Progenitor cell of endocrine pancreas (in vitro differentiated cells): ENCODE measurements at places on chromosomes 11 and 22.
A peak's percentile ranks its signal among the peaks of the same experiment; 100 is the strongest.

GRCh38 chr11:30351061-30351460 is 28.2 kb downstream of the ARL14EP start:
- peaks cover 3% of the 10 kb centered on the region for H3K4me1 ChIP-seq
- DNase-seq = no peak
- H3K4me3 ChIP-seq = no peak overlapping the region
- H3K27me3 ChIP-seq = peaks cover 3% of the 10 kb centered on the region
- peaks cover 1% of the 10 kb centered on the region for H3K36me3 ChIP-seq

- H3K36me3 ChIP-seq = peaks cover 8% of the 10 kb centered on the region
- no peak overlapping the region for H3K4me3 ChIP-seq
- DNase-seq = no peak
These were observed 3.3 kb downstream of the SERPINH1 start for GRCh38 chr11:75565221-75565814.

- H3K4me3 ChIP-seq = no peak overlapping the region
- no peak for DNase-seq
- H3K36me3 ChIP-seq = no peaks in the 10 kb centered on the region
- peaks cover 12% of the 10 kb centered on the region for H3K4me1 ChIP-seq
- no peaks in the 10 kb centered on the region for H3K27me3 ChIP-seq
These were observed 14.2 kb upstream of the SOX10 start for GRCh38 chr22:37998543-37998942.

DNA sequence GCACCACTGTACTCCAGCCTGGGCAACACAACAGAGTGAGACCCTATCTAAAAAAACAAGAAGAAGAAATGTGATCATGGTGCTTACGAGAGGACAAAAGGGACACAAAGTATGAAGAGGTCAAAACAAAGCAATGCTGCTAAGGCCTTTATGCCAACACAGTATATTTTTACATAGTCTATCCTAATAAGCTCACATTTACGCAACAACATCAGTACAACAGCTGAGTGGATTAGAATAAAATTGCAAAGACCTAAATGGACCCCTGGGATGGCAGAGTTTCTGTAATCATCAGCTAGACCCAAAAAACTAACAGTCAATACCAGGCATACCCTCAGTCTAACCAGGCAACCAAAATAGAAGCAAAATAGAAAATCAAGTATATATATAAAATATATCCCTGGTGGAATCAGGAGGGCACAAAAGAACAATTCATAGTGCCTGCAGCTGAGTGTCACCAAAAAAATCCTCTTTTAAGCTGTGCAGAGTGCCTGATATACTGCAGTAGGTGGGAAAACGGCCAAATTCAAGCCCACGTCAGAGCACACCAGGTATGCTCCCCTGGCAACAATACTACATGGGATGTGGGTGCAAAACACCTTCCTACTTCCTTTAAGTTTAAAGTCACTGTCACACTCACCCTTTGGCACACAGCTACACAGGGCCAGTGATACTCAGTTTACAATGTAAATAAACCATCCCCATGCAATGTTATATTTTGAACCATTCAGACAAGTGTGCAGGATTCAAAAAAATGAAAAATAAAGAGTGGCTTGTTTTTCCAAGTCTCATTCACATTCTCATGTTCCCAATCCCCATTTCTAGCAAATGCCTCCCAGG is 57.8 kb downstream of the RBFOX2 start:
- H3K4me3 ChIP-seq = no peak overlapping the region
- no peaks in the 10 kb centered on the region for H3K27me3 ChIP-seq
- H3K27ac ChIP-seq = peak overlapping the region; percentile 54
- DNase-seq = no peak

DNA sequence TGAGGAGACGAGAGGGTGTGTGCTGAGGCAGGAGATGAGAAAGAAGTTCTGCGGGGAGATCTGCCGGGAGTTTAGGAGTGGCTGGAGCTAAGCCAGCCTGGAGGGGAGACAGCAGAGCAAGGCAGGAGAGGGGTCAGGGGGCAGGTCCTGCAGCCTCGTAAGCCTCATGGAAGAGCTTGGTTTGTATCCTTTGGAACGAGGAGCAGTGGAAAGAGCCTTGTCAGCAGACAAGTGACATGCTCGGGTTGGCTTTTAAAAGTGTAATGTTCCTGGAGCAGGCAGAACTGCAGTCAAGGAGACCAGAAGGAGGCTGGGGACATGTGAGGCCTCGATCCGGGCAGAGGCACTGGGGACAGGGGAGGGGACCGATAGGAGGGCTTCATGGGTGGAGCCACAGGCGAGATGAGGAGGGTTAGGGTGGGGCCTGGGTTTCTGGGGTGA is 21.4 kb upstream of the TUB start:
- no peaks in the 10 kb centered on the region for H3K36me3 ChIP-seq
- DNase-seq = no peak
- peaks cover 4% of the 10 kb centered on the region for H3K4me1 ChIP-seq
- H3K4me3 ChIP-seq = no peak overlapping the region

DNA sequence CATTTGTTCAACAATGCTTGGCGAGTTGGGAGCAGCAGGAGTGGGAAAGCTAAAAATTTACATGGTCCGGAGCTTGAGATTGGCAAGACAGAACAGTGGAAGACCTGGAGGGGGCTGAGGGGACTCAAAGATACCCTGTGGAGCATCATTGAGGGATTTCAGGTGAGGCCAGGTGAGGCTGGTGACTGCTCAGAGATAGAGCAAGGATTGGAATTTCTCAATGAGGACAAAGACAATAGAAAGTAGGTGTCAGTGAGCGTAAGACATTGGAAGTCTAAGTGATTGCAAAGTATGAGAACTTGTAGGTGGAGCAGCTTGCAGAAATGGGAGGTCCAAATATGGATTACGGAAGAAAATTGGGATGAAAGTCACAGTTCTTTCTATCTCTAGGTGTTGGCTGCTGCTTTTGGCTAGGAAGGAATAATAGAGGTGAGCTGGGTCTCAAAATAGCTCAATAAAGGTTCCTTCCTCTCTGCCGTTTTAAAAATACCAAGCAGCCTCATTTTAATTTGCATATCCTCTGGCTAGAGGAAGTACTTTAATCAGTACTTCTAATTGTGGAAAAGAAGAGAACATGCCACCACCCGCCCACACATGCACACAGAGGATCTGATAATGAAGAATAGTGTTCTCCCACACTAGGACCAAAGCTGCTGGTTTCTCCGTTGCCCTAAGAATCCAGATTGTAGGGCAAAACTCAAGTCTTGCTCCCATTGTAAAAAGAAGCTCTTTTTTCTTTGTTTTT is 41.8 kb upstream of the SORL1-AS1 start:
- H3K36me3 ChIP-seq = peaks cover 36% of the 10 kb centered on the region
- no peak overlapping the region for H3K4me3 ChIP-seq

- H3K36me3 ChIP-seq = no peaks in the 10 kb centered on the region
- DNase-seq = no peak
- H3K4me1 ChIP-seq = no peaks in the 10 kb centered on the region
- H3K27me3 ChIP-seq = no peaks in the 10 kb centered on the region
- no peak overlapping the region for H3K27ac ChIP-seq
These were observed 254.4 kb downstream of the BRD1 start for GRCh38 chr22:49573109-49573765.

DNA sequence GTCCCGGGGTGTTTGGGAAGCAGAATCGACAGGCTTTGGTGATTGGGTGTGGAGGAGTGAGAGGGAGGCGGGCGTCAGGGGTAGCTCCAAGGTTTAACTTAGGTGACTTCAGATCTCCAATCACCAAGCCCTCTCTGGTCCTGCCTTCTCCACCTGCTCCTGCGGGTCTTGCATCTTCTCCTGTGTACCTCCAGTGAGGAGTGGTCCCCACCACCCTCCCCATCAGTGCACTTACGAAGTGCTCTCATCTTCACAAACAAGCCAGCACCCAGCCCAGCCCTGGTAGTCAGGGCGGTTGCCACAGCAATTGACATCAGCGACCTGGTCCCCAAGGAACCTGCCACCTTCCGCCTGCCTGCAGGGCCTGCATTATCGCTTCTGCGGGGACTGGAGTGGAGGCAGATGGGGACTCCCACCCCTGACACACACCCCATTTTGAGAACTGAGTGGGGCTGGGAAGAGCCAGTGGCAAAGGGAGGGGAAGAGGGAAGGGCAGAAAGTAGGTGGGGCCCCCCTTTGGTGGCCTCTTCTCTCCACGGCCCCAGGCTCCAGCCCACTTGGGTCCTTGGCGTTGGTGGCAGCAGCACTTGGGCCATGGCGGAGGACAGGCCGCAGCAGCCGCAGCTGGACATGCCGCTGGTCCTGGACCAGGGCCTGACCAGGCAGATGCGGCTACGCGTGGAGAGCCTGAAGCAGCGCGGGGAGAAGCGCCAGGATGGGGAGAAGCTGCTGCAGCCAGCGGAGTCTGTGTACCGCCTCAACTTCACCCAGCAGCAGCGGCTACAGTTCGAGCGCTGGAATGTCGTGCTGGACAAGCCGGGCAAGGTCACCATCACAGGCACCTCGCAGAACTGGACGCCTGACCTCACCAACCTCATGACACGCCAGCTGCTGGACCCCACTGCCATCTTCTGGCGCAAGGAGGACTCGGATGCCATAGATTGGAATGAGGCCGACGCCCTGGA is at the start of gene OMP:
OMP (plus strand) TSS at position 595 of the 965 bp plus-strand sequence; CDS start at position 595, 0 bp downstream.
- DNase-seq = no peak
- H3K27me3 ChIP-seq = no peaks in the 10 kb centered on the region
- no peak within 1 kb of the TSS for H3K4me3 ChIP-seq
- no peak within 1 kb of the TSS for H3K27ac ChIP-seq

DNA sequence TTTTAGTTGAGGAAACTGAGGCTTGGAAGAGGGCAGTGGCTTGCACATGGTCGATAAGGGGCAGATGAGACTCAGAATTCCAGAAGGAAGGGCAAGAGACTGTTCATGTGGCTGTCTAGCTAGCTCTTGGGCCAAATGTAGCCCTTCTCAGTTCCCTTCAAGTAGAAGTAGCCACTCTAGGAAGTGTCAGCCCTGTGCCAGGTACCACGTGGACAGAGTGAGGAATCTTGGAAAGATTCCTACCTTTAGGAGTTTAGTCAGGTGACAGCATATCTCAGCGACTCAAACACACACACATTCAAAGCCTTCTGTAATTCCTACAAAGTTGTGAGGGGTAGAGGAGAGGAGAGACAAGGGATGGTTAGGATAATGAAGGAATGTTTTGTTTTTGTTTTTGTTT is 18.3 kb downstream of the PIK3IP1 start:
- no peak overlapping the region for H3K27ac ChIP-seq
- H3K36me3 ChIP-seq = peaks cover 17% of the 10 kb centered on the region
- no peak overlapping the region for H3K4me3 ChIP-seq
- peaks cover 13% of the 10 kb centered on the region for H3K4me1 ChIP-seq
- H3K27me3 ChIP-seq = no peaks in the 10 kb centered on the region
- no peak for DNase-seq

DNA sequence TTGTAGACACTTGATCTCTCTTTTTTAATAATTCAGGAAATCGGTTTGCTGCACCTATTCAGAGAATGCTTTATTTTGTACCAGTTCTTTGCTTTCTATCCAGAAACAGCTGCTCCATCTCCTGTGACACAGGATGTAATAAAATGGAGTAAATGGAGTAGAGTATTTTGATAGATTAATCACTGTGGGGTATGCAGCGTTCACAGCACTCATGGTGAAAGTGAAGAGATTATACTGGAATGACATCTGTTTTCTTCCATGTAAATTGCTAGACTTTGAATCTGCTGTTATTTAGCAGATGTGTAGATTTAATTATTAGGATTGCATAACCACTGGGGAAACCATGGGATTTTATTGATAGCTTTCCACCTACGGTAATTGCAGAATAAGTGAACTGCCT is 227.3 kb upstream of the ARHGAP42 start:
- no peaks in the 10 kb centered on the region for H3K36me3 ChIP-seq
- no peaks in the 10 kb centered on the region for H3K27me3 ChIP-seq
- no peak overlapping the region for H3K4me3 ChIP-seq
- H3K27ac ChIP-seq = no peak overlapping the region
- DNase-seq = no peak

DNA sequence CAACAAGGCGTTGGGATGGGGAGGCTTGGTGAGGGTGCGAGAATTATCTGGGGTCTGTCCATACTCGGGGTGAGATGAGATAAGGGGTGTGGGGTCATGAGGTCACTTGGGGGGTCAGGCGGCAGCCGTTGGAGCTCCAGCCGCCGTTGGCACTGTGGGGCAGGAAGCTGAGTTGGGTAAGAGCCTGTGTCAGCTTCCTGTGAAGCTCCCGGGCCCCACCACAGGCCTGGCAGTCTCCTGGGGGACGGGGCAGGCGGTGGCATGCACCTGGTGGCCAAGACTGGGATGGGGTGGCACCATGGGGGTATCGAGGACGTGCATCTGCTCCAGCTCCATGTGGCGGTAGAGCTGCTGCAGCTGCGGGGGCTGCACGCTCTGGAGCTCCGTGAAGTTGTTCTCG is 7.1 kb upstream of the MYBPC3 start:
- H3K4me1 ChIP-seq = peaks cover 2% of the 10 kb centered on the region
- no peaks in the 10 kb centered on the region for H3K36me3 ChIP-seq
- H3K4me3 ChIP-seq = no peak overlapping the region
- no peaks in the 10 kb centered on the region for H3K27me3 ChIP-seq
- DNase-seq = no peak

GRCh38 chr11:66221012-66221411 is 47.4 kb upstream of the RAB1B start:
- peaks cover 11% of the 10 kb centered on the region for H3K36me3 ChIP-seq
- H3K4me3 ChIP-seq = no peak overlapping the region
- peaks cover 4% of the 10 kb centered on the region for H3K4me1 ChIP-seq
- no peaks in the 10 kb centered on the region for H3K27me3 ChIP-seq

- no peaks in the 10 kb centered on the region for H3K27me3 ChIP-seq
- no peaks in the 10 kb centered on the region for H3K4me1 ChIP-seq
- H3K27ac ChIP-seq = no peak overlapping the region
- DNase-seq = no peak
- H3K4me3 ChIP-seq = no peak overlapping the region
These were observed 179.6 kb downstream of the MPPED1 start for GRCh38 chr22:43591380-43591779.

GRCh38 chr11:84720706-84721402 is 906.3 kb downstream of the DLG2 start:
- H3K36me3 ChIP-seq = no peaks in the 10 kb centered on the region
- no peak for DNase-seq
- H3K4me1 ChIP-seq = peaks cover 12% of the 10 kb centered on the region

GRCh38 chr11:112255067-112255720 is 5.5 kb downstream of the PLET1 start:
- H3K36me3 ChIP-seq = no peaks in the 10 kb centered on the region
- DNase-seq = no peak
- no peaks in the 10 kb centered on the region for H3K27me3 ChIP-seq
- H3K4me1 ChIP-seq = peaks cover 4% of the 10 kb centered on the region
- H3K27ac ChIP-seq = no peak overlapping the region
- H3K4me3 ChIP-seq = no peak overlapping the region

DNA sequence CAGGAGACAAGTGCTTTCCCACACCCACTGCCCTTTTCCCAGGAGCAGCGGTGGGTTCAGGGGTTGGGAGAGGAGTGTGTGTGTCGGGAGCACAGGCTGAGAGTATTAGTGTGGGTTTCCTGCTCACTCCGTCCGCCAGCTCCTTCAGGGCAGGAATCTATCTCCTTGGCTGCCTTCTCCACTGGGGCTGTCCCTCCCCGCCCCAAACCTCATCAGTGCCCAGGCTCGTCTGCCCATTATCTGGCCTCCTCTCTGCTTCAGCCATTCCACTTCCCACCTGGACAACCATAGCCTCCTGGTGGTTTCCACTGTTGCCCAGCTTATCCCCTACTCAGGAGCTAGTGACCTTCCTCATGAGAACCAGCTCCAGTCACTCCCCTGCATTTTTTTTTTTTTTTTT is 19.9 kb downstream of the ASPHD2 start:
- no peak overlapping the region for H3K4me3 ChIP-seq
- peaks cover 2% of the 10 kb centered on the region for H3K4me1 ChIP-seq
- H3K36me3 ChIP-seq = peaks cover 5% of the 10 kb centered on the region
- H3K27ac ChIP-seq = peak overlapping the region; percentile 20
